ENCODE measurements at places on chromosomes 6 and 20.

DNA sequence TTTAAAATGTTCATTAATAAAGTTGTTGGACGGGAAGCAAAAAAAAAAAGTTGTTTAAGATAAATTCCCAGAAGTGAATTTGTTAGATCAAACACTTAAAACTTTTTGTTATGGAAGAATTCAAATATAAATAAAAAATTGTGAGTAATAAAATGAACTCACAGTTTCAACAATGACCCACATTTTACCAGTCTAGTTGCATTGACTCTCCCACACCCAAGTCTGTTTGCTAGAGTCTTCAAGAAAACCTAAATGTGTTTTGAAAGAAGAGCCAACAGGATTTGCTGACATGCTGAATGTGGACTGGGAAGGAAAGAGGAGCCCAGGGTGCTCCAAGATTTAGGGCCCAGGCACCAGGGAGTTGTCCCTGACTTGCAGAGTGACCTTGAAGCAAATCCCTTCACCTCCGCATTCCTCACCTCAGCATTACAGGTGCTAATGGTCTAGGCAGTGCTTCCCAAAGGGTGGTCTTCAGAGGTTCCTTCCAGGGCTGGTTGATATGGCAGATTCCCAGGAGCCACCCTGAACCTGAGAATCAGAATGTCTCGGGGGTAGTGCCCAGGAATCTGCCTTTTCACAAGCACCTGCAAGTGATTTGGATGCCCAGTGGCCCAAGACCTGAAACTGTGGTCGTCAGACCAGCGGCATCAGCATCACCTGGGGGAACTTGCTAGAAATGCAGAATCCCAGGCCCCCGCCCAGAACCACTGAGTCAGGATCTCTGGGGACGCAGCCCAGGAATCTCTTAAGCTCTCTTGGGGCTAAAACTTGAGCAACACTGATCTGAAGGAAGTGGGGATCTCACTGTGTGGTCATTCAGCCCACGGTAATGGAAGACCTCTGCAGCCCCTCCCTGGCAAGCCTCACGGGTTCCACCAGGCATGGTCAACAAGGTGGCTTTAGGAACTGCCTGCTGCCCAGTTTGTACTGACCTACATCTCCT lies 31.1 kb downstream of the POFUT1 start:
- no peak for DNase-seq

- DNase-seq = no peak
Observed at GRCh38 chr6:15901141-15902115, 227.5 kb upstream of the MYLIP start.

GRCh38 chr20:43988867-43989266 lies 74.2 kb downstream of the TOX2 start:
- no peak for DNase-seq

DNA sequence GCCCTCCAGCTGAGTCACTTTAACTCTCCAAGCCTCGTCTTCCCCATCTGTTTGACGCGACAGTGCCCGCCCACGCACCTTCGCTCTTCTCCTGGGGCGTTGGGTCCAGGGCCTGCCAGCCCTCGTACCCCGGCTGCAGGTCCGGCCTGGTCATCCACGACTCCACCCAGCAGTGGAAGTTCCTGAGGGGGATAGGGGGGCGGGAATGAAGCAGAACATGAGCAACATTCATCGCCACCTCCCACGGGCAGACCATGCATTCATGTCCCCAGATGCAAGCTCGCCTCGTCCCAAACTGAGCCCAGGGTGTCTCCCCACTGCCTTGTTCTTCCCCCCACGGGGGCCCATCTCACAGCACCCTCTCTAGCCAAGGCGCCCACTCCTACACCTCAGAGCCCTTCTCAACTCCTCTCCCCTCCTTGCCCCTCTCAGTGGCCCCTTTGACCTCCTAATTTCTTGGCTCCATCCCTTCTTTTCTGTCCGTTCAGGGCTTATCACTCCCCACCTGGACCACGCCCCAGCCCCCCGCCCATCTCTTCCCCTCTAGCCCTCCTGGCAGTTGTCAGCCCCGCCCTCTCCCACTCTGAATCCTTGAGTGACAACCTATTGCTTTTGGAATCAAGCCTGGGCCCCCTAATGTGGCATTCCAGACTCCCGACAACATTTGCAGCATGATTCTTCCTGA lies 23.7 kb downstream of the TGM2 start:
- no peak for DNase-seq

- DNase-seq = no peak
Observed at GRCh38 chr20:11242320-11242719, 568.5 kb upstream of the JAG1 start.

All from thyroid gland (tissue), 4 donors.